ENCODE measurements at places on chromosomes 16 and 17.

DNA sequence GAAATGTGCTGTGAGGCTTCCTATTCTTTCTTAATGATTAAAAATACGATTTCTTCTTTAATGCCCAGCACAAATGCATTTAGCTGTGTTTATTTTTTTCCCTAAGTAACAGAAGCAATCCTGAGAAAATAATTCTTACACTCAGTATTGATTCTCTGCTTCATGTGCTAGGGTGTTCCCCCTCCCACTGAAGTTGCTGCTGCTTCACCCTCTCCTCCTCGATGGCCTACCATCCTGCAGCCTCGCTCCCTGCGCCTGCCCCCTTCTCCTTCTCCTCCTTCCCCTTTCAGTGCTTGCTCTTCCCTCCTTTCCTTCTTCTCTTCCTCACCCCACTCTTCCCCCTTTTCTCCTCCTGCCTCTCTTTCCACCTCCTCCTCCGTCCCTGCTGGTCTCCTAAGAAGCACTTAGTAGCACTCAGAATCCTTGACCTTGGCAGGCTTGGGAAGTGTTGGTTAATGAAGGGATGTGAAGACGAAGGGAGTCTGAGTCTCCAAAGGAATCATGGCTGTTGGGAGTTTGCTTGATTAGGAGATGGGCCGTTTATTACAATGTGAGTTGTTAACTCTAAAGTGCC, 119.7 kb downstream of the RPTOR start:
- DNase-seq: no peak

GRCh38 chr17:32143527-32143870, 1.2 kb downstream of the RHOT1 start:
- DNase-seq: no peak

- no peak for DNase-seq
Measured at GRCh38 chr17:48835971-48836370, 5.1 kb downstream of the CALCOCO2 start.

DNA sequence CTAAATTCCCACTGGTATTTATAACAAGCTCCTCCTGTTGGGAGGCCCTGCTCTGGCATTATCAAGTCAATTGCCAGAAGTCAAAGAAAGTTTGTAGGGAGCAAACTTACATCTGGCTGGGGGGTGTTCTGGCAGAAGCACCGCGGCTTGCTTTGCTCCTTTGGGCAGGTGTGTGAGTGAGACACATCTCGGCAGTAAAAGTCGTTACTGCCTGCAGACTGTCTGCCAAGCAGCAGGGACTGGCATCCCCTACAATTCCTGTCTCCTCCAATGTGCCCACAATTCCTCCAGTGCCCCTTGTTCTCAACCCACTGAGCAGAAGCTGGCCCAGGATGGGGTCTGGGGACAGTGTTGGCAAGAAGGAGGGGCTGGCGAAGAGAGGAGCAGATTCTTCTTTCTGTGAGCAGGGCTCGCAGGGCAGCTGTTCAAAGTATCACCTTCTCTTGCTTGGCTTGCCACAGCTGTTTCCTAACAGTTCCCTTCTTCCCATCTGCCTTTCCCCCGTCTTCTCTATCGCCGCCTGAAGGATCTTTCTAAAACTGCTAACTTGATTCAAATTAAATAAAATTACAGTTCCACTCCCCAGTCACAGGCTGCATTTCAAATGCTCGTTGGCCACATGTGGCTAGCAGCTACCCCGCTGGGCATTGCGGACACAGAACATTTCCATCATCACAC, 30.2 kb downstream of the SPACA3 start:
- DNase-seq: no peak

DNA sequence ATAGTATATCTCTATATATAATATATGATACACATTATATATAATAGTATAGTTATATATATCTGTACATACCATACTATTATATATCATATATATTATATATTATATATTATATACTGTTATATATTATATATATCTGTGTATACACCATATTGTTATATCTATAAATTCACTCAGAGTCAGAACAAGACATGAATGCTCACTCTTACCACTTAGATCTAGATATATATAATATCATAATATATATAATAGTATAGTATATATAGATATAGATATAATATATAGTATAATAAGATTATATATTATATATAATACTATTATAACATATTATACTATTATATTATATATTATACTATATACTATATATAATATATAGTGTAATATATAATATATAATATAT, 9.3 kb downstream of the ACSM2B start:
- DNase-seq: no peak

GRCh38 chr17:73469311-73469710, 157.5 kb upstream of the CDC42EP4 start:
- no peak for DNase-seq

DNA sequence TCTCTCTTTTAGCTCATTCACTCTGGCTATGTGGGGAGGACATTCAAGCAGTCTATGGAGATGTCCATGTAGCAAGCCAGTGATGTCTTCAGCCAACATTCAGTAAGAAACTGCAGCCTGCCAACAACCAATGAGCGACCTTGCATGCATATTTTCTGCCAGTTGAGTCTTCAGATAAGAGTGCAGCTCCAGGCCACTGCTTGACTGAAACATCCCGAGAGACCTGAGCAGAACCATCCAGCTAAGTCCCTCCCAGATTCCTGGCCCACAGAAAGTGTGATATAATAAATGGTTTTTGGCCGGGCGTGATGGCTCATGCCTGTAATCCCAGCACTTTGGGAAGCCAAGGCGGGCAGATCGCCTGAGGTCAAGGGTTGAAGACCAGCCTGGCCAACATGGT, 10.5 kb upstream of the C17orf58 start:
- DNase-seq: no peak

DNA sequence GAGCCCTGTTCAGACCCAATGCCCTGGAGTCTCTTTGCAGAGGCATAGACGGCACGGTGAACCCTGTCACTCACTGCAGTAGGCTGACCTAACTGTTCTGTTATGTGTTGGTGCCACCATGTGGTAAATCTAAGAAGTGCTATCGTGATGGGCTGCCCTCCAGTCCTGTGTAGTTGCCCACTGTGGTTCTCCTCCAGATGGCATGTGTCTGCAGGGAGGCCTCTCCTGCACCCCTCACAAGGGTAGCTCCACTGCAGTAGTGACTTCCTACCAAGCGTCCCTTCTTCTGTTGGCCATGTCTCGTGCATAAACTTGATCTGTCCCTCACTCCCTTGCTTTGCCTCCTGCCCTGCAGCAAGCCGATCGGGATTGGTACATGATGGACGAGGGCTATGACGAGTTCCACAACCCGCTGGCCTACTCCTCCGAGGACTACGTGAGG, 5.8 kb downstream of the DHX38 start:
- DNase-seq: peak; percentile 53

All from SHP77 (cell line).